ENCODE measurements at places on chromosomes 1 and 21.

DNA sequence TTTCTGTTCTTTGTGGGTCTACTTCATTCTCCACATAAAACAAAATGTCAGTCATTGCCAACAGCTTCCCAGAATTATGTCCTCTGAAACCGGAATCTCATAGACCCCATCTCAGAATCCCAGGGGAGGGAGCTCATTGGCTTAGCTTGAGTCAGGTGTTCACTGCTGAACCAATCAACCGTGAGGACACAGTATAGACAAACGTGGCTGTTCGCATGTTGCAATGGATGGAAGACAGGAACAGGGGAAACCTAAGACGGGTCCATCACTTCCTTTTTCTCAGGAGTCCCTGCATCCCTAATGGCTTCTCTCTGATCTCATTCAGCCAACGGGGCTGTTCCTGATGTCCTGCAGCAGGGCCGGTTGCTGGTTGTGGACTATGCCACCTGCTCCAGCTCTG lies 9.1 kb downstream of the CELA2A start:
- DNase-seq, result no peak

DNA sequence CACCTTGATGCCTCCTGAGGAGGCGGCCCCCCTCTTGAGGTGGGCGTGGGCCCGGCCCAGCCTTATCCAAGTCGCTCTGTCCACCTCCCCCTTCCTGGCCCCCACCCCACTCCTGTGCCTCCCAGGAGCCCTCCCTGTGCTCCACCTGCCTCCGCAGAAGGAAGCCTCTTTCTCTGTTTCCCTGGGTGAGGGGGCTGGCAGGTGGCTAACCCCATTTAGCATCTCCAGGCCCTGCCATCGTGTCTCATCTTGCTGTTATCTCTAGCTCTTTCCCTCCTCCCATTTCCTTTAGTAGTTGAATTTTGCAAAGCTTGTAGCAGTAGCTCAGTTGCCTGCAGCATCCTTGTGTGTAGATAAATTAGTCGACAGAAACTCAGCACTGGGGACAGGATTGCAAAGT lies 7.2 kb downstream of the RNF187 start:
- DNase-seq, result no peak

DNA sequence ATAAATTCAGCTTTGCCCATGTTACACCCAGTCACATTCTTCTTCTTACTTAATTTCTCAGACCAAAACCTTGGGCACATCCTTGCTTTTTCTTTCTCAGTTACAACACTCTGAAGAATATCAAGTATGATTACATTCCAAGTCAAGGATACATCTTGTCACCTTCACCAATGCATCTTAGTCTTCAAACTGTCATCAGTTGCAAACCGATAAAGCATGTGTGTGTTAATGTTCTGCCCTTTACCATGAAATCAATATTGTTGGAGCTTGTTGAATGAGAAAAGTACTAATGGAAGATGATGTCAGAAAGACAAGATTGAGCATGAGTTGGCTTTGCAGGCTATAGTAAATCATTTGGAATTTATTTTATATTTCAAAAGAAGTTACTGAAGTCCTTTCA lies 764.6 kb downstream of the NCAM2 start:
- no peak for DNase-seq

DNA sequence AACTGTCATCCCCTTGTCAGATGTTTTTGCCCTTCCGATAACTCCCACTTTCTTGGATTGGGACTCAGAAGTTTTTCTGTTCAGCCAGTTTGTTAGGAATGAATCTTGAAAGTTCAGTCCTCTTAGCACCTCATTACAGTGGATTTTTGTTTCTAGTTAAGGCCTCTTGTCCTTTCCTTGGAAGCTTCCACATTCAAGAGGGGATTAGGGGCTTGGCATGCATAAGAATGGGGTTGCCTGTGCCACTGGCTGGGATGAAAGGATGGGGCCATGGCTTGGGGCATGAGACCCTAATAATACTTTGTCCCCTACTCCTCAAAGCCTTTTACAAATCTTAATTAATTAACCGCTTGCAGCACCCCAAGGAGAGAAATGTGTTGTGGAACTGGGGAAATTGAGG lies 2.4 kb upstream of the DHDDS start:
- DNase-seq, result no peak

GRCh38 chr1:66355756-66356155 lies 178.2 kb upstream of the SGIP1 start:
- no peak for DNase-seq

DNA sequence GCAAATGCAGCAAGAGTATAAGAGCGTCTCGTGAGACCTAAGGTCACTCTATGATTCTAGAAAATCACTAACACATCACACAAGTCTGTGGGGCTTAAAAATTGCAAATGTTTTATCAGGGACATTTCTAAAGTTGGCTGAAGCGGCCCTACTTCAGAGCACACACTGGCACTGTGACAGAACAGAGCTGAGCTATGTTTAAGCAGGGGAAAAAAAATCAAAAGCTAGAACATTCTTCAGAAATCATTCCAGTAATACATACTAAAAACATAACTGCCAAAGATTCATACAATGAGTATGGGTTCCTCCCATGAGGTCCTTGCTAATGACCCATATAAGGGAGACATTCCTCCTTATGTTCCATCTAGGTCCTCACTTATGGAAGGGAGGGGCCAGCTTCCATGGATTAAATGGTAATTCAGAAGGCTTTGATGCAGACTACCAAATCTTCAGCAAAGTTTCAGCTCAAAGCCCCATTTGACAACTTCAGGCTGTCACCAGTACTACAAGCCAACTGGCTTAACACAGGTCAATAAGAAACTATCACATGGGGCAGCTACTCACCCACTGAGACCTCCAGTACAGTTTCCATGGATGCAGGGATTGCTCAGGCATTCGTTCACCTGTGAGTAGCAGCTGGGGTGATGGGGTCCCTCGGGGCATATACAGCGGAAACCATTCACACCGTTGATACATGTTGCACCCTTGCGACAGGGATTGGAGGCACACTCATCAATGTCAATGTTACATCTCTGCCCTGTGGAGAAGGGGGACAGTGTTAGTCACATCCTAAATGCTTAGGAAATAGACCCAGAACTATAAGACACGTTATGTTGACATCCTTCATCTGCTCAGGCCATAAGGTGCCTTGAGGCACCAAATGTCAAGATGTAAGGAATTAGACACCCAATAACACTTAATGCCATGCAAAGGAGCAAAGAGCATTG lies 58.4 kb upstream of the ADAM30 start:
- no peak for DNase-seq

- DNase-seq, result no peak
Observed at GRCh38 chr1:9340864-9341263, 48.2 kb downstream of the SPSB1 start.

- DNase-seq, result no peak
Observed at GRCh38 chr1:219676012-219676765, 63.3 kb upstream of the ZC3H11B start.

DNA sequence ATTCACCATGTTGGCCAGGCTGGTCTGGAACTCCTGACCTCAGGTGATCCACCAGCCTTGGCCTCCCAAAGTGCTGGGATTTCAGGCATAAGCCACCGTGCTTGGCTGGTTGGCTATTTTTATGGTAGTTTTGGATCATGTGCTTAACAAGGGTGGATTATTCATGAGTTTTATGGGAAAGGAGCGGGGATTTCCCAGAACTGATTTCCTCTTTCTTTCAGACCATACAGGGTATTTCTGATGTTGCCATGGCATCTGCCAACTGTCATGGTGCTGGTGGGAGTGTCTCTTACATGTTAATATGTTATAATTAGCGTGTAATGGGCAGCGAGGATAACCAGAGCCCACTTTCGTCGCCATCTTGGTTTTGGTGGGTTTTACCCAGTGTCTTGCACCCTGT lies 3.2 kb downstream of the TRPM2 start:
- peak; percentile 21 for DNase-seq

- no peak for DNase-seq
Observed at GRCh38 chr1:100627054-100627716, 89.2 kb downstream of the GPR88 start.

DNA sequence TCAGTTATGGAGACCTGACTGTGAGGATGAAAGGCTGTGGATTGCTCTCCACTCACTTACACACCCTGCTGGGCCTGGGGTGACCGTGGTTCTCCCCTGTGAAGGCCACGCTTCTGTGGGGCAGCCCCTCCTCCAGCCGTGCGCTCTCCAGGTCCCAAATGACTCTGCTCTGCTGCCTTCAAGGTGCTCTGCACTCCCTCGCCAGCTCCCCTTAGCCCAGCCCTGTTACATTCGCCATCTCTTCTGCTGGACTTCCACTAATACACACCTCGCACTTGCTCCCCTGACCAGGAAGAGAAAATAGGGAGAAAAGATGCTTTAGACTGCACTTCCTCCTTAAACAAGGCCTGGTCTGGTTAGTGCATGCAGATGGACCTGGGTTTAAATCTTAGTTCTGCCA lies 24.6 kb downstream of the OPTC start:
- DNase-seq, result no peak

DNA sequence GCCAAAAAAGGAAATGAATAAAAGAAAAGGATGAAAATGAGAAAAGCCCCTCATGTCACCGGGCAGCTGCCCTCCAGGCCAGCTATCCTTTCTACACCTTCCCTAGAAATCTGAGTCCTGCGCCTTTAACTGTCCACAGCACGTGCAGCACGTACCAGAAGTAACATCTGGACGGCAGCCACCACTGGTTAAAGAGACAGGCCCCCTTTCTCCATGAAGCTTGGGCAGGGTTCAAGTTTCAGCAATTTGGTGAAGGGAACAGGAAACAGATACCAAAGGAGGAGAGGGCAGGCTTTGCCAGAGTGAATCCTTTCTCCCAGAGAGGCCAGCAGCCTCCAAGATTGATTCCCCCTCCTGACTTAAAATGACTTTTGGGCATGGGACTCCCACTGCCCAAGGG lies 3.6 kb upstream of the KIAA2013 start:
- DNase-seq, result no peak

DNA sequence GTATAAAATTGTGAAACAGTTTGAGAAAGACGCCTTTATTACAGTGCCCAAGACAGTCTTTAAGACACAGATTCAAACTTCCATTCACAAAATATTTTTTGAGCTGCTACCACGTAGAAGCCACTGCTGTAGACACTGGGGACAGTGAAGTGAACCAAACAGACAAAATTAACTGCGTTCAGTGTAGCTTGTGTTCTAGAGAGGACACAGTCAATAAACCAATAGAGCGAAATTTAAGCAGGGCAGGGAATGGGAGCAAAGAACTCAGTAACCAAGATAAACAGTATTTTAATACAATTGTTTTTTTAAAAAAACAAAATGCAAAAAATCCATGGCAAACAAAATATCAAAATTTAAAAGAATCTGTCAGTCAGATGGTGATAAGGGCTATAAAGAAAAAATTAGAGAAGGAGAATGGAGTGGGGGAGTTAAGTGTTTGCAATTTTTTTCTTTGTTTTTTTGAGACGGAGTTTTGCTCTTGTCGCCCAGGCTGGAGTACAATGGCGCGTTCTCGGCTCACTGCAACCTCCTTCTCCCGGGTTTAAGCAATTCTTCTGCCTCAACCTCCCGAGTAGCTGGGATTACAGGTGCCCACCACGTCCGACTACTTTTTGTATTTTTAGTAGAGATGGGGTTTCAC lies 719 bp upstream of the PARS2 start:
- no peak for DNase-seq

- DNase-seq, result no peak
Observed at GRCh38 chr1:233587196-233587595, 26.7 kb upstream of the KCNK1 start.

- DNase-seq, result no peak
Observed at GRCh38 chr1:39866767-39867166, 16.5 kb downstream of the TRIT1 start.

DNA sequence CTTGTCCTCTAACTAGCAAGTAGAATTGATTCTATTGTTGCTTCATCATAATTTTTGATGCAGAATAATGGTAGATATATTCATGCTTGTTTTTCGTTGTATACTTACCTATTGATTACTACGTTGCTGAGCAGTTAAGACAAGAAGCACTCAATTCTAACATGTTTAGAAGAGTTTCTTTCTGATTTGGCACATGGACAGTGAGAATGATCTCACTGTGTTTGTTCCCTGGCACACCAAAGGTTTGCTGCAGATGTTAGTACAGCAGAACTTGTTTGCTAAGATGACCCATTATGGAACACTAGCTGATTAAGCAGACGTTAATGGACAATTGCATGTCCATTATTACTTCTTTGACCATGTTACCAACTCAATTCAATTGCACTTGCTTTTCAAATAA lies 184.7 kb upstream of the SGIP1 start:
- no peak for DNase-seq

GRCh38 chr1:91997607-91998195 lies 32.1 kb upstream of the EPHX4 start:
- DNase-seq, result peak; percentile 66

DNA sequence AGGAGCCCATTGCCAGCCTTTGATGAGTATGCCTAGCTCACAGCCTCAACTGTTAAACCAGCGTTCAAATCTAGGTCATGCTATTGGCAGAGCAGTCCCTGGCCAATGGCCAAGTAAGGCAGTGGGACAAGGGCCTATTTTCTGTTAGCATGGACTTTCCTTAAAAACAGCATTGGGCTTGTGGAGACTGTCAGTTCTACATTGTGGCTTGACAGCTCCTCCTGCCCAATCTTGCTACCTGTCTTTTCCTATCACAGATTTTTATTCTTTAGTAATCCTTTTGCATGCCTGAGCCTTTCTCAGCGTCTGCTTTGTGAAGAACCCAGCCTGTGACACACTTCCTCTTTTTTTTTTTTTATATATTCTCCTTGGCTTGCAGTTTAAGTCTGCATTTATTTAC lies 56.4 kb downstream of the DIP2A start:
- peak; percentile 52 for DNase-seq

DNA sequence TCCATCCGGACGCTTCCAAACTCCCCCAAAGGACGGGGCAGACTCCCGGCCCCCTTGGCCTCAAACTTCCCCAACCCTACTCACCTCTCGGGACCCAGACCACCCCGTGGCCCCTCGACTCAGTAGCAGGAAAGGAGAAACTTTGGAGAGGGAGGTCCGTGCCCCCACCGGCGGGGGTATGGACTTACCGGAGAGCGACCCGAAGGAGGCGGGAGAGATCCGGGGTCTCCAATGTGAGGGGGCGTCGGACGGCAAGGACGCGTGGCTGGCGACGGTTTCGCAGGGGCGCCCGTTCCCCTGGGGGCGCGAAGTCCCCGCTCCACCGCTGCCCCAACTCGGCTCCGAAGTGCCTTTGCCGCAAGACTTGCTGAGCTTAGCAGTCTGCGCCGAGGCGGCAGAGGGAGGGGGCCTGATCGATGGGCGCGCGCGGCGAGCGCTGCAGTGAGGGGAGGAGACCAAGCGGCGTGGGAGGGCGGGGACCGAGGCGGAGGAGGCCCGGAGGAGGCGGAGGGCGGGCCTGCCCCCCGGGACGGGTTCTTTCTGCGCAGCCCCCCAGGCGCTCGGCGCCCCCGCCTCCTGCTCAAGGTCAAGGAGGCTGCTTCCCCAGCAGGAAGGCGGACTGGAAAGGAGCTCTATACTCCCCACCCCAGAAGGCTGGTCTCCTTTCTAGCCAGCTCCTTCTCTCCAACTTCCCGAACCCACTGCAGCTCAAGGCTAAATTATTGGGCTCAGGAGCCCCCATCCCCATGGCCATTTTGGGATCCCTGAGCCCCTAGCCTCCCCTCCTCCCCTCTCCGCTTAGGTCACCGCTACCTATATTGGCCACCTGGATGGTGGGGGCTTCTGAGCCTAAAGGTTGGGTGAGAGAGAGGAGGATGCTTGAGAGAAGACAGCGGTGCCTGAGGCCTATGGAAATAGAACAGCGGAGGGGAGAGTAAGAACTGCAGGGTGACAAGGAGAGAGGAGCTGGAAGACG lies at the start of gene SYT2:
Gene SYT2 (minus strand): TSS at position 385 of the 976 bp plus-strand sequence. CDS start 104,682 bp downstream, outside the sequence.
- no peak for DNase-seq

GRCh38 chr1:156860113-156860627 lies 495 bp upstream of the NTRK1 start:
- peak; percentile 52 for DNase-seq

GRCh38 chr1:7885513-7886404 lies 32.9 kb upstream of the UTS2 start:
- peak; percentile 14 for DNase-seq
